Astrocyte of the cerebellum (primary cell): ENCODE measurements at places on chromosomes 1 and 21.

DNA sequence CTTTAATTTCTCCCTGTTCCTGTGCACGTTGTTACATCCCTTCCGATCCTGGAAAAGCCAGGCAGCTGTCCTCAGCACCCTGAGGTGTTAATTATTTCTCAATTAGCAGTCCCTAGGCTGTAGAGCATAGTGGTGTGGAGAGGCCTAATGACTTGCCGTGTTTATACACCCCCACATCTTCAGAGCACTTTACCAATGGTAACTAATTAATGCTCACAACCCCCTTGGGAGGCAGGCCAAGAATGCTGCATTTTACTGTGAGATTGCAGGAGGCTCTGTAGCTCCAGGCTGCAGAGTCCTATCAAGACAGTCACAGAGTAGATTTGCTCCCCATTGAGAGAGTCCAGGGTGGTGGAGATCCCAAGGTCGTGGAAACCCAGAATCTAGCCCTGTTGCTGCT is 2.4 kb upstream of the PARS2 start:
- DNase-seq: no peak

DNA sequence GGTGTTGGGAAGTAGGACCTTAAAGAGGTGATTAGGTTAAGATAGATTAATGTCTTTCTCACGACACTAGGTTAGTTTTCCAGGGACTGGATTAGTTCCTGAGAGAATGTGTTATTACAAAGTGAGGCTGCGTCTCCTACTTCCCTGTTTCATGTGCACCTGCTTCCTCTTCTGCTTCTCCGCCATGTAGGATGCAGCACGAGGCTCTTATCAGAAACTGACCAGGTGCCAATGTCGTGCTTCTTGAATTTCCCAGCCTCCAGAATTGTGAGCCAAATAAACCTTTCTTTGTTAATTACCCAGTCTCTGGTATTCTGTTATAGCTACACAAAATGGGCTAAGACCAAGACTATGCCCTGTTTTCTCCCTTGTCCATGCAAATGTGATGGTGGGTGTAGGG is 152.2 kb upstream of the LMO4 start:
- DNase-seq: no peak

GRCh38 chr1:231883382-231883781 is 256.8 kb downstream of the DISC1 start:
- DNase-seq: no peak

GRCh38 chr1:45337630-45338325 is 2.2 kb upstream of the TOE1 start:
- no peak for DNase-seq

- DNase-seq: no peak
These were observed 45.3 kb downstream of the SLC66A1 start for GRCh38 chr1:19357299-19357986.
